ENCODE measurements at places on chromosomes 4 and X.

- DNase-seq: no peak
These were observed 2.3 kb upstream of the MID1IP1 start for GRCh38 chrX:38798956-38799355.

DNA sequence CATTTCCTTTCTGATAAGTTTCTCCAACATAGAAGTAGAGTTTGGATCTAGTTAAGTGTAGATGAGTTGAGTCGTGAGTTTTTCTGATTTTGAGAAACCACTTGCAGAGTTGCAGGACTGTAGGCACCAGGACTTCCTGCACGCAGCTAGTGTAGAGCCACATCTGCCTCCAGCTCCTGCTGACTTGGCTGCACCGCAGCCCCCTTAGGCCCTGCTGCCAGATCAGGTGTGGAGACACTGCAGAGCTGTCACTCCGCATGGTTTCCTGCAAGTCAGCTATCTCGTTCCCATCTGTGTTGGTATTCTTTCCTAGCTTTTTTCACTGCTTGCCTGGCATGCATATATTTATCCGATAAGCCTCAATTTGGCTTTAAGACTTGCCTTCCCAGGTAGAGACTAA lies 48.9 kb downstream of the PCDH7 start:
- DNase-seq: no peak

- peak; percentile 37 for DNase-seq
These were observed 20.7 kb downstream of the OFD1 start for GRCh38 chrX:13755254-13755653.

GRCh38 chrX:78839711-78840110 lies 92.2 kb downstream of the LPAR4 start:
- no peak for DNase-seq

GRCh38 chrX:48083212-48083611 lies 11.8 kb upstream of the ZNF630 start:
- DNase-seq: peak; percentile 51

- DNase-seq: no peak
These were observed 514.6 kb upstream of the KLHL4 start for GRCh38 chrX:87003031-87003430.

GRCh38 chr4:40288566-40288965 lies 46.6 kb upstream of the CHRNA9 start:
- no peak for DNase-seq

DNA sequence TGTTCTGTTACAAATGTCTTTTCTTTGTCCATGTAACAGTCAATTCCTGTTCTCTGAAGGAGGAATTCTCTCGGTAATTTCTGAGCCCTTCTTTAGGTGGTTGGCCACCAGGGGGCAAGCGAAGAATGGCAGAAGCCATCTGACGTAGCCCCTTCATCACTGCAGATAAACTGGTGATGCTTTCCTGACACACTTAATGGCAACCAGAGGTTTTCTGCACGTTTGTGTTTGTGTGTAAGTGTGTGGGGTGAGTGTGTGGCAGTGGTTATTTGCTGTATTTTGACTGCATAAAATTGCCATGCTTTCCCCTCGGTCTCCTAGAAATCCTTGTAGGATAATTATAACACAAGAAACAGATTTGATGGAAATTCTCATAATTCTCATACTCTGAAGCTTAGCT lies 64.8 kb upstream of the STOX2 start:
- DNase-seq: peak; percentile 72

DNA sequence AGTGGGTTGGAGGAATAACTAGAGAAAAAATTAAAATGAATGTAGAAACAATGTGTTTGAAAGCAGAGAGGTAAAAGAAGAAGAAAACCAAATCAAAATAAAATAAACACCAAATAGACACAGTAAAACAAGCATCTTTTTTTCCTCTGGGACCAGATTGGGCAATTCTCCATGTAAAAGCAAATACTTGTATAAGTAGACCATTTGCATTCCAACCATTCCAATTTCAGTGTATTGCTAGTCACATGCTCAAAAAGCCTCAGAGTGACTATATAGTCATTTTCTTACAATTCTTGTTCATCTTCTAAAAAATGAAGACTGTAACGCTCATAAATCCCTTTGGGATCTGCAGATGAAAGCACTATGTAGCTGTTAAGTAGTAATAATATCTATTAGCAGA lies 969.5 kb downstream of the PCDH18 start:
- DNase-seq: no peak

DNA sequence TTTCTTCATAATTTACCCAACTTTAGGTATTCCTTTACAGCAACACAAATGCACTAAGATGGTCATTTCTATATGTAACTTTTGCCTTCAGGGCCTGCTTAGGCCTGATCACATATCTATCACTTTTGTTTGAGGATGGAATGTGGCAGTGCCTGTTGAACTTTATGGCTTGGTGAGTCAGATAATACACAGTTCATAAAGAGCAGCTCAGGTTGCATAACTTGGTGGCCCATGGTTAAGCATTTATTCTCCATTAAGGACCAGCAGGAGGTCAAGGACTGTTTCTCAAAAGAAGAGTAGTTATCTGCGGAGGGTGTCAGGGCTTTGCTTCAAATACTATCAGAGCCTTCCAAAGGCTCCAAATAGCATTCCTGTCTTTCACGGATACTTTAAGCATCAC lies 124.1 kb upstream of the PDHA2 start:
- no peak for DNase-seq

DNA sequence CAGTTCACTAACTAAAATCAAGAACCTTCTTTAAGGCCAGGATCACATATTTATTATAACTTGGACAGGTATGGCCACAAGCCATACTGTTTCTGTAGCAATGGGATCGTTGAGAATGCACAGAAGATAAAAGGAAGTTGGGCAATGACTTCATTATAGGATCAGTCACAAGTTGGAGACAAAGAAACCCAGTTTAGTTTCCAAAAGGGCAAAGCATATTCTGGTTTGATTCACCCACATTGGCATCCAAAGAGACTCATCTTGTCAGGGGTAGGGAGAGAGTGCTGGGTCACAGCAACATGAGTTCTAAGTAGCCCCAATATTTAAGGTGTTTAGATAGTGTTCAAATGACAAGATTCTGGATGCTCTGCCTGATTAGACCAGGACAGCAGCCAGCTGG lies 317.1 kb upstream of the GALNT7 start:
- DNase-seq: no peak

DNA sequence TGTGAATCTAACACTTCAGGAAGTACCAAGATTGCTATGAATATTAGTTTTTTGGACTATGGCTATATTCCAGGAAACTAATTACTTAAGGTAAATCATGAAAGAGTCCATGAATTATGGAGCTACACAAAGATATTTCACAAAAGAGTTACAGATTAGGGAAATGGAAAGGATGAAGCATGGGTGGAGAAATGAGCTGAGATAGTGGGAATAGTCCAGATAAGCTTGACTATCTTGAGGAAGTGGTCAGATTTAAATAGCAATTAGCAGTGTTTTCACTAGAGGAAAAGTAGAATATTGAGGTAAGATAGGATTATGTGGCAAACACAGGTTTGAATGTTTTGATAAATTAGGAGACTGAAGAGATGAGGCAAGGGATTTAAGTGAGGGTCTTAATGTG lies 42.1 kb upstream of the C1GALT1C1 start:
- no peak for DNase-seq

DNA sequence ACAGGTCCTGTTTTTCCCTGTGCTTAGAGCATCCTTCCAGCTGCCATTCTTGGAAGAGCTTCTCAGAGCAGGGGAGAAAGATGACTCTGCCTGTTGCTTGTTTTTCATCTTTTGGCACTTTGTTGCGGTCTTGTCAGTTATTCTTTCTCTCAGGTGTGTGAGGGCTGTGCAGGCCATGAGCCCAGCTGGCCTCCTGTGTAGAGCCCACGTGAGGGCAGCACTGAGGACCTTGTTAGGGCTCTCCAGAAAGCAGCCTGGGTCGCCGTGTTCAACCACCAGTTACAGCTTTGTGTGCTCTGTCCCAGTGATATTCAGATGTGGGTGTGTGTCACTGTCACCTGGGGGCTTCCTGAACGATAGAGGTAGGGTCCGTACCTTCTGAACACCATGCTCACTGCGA lies 52.8 kb downstream of the NOP14 start:
- no peak for DNase-seq

- peak; percentile 57 for DNase-seq
These were observed 41.3 kb downstream of the DOCK11 start for GRCh38 chrX:118536687-118537461.

DNA sequence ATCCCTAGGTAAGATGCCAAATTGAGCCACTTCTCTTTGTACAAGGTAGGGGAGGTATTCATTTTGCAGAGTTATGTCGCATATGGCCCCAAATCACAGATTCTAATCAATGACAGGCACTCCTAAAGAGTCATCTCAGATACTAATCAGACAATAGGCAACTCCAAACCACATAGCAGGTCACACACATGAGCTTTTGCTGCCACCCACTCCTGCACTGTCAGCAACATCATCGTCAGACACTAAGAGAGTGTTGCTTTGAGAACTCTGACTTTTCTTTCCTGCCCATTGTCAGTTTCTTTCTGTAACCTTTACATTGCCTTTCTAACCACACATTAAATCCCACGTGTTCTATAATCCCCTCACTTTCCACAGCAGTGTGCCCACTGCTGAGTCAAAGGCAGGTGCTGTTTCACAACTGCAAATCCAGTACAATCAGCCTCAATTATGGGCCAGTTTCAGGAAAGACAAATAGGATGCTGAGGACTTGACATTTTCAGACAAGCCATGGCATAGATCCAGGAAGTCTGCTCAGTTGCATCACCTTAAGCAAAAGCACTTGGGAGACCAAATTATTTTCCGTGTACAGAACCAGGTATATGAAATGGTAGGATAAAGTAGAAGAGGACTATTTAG lies 23.5 kb downstream of the TMEM31 start:
- DNase-seq: no peak

- peak; percentile 67 for DNase-seq
These were observed 26.5 kb upstream of the XIAP start for GRCh38 chrX:123833387-123833786.

- DNase-seq: no peak
These were observed 36.2 kb downstream of the MAGED4 start for GRCh38 chrX:52220936-52221335.

DNA sequence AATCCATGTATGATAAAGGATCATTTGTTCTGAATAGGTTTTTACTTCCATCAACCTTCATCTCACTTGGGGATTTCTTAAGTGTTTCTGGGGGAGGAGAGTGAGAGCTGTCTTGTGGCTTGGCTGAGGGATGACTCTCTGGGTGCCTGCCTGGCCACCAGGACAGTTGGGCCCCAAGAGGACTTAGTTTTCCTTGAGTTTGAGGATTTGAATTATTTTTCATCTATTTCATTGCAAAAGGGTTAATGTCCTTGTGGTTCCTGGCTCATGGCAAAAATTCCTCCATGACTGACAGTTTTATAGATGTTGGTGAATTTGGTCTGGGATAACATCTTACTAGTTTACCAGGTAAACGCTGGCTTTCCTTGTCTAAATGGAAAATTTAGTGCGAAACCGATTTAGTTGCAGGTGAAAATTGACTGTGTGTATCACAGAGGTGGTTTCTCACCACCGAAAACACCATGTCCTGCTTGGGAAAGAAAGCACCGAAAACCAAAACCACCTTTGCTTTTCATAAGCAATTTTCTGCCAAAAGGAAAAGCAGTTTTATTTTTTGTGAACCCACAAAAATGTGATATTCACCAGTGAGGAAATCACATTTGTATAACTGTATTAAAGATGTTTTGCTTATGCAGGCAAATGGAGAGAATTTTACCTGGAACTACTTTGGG lies 331.3 kb upstream of the SFRP2 start:
- DNase-seq: no peak

GRCh38 chrX:136879001-136879687 lies 1.4 kb downstream of the RBMX start:
- no peak for DNase-seq

DNA sequence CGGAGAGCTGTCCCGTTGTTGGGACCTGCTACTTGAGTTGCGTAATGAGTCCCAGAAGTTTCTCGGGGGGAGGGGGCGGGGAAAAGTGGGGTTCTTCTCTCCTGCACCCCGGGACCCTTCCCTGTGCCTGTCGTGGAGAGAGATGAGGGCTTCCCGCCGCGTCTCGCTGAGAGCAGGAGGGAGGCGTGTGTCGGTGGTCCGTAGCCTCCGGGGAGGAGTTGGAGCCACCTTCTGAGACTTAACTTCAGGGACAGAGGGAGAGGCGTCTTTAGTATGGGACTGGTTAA lies 698 bp downstream of the AFF1 start:
- DNase-seq: no peak

DNA sequence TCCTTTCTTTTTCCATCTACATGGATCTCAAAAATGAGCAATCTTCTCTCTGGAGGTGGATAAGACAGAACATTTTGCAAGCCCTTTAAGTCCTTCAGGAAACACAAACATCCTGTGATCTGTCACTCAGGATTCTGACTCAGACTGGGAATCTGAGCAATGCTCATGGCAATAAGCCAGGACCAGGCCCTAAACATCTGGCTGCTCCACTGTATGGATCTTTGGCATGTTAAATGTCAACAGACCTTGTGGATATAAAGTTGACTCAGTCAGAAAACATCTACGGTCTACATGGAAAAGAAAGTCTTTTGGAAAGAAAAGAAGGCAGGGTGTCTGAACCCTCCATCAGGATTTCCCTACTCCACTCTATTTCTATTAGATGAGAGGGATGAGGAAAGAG lies 17.8 kb upstream of the CHIC2 start:
- DNase-seq: no peak

- no peak for DNase-seq
These were observed 14.4 kb downstream of the ALG13 start for GRCh38 chrX:111695297-111695880.

DNA sequence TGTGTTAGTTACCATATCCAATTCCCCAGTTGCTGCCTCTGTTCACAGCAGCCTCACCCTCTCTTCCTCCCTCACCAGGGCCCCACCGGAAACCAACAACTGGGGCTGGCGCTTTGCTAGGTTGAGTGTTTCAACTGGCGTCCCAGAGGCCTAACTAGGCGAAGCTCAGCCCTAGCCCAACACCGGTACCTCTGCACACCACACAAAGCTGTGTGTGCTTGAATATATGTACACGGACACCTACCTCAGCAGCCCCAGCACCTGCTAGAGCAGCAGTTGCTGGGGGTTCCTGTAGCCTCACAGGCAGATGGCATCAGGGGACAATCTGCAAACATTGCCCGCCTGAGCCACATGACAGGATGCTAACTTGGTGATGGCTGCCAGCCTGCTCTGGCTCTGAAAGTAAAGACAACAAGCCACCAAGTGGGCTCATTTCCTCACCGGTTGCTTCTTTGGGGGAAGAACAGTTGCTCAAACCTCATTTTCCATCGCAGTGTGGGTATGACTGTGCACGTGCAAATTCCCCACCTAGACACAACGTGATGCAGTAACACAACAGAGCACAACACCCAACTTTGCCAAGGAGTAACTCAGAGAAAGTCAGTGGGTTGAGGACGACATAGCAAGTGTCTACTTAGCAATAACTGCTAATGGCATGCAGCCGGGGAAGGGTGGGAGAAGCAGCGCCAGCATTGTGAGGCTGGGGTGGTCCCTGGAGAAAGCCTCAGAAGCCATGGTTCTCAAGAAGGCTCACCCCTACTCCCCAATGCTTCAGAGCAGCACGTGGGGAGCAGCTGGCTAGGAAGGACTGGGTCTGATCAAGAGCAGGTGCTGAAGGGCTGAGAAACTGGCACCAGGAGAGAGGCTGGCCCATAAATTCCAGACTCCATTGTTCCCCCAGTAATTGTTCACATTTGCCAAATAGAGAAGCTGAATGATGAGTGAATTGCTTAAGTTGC lies 139.5 kb downstream of the SH3KBP1 start:
- DNase-seq: peak; percentile 86

- no peak for DNase-seq
These were observed 15.0 kb upstream of the CT47A1 start for GRCh38 chrX:121000589-121000988.

Data from activated CD4-positive, alpha-beta T cell treated with anti-CD3 and anti-CD28 coated beads, Interleukin-2, amount 10 ng/mL, durations not matched to agents 7 days and 5 days (primary cell).